ENCODE measurements at places on chromosomes 2 and 18.

GRCh38 chr18:44065206-44065605 lies 615.5 kb upstream of the SETBP1 start:
- no peak for DNase-seq

DNA sequence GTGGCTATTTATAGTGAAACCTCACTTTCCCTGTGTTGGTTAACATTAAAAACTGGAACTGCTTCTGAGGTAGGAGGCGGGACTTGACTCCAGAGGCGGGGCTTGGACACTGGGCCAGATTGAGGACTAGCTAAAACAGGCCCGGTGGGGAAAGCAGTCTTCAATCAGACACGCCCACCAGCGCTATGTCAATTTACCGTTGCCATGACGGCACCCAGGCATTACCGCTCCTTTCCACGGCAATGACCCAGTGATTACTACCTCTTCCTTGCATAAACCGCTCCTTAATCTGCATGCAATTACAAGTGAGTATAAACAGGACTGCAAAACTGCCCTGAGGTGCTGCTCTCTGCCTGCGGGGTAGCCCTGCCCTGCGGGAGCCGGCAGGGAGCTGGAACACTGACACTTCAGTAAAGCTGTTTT lies 35.3 kb downstream of the LRRFIP1 start:
- DNase-seq, result peak; percentile 91

GRCh38 chr2:39511605-39512433 lies 74.7 kb upstream of the MAP4K3 start:
- DNase-seq, result no peak

DNA sequence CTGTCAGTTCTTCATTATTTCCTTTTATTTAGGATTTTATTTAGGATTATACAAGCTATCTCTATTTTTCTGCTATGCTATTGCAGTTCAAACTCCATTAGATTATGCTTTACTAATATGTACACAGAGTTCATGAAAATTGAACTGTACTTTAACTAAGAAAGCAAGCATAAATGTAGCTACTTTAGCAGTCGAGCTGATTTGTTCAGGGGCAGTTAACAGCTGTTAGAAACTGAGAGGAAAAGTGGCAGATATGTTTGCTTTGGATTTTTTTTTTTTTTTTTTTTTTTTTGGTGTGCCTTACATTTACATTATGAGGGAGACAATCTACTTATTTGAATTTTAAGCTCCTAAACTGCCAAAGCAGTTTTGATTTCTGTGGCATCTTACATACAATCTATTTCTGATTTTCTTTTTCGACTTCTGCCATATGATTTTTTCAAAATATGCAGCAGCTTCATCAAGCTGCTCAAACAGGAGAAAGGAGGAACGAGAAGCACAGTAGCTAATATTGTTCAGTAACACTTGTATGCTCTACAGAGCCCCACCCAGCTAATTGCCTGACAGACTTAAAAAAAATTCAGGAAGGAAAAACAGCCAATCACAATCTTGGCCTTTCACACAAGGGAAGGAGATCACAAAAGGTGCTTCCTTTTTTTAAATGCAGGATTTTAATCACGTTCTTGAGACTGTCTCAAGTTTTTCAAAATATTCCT lies 233.4 kb upstream of the SIX3 start:
- no peak for DNase-seq

DNA sequence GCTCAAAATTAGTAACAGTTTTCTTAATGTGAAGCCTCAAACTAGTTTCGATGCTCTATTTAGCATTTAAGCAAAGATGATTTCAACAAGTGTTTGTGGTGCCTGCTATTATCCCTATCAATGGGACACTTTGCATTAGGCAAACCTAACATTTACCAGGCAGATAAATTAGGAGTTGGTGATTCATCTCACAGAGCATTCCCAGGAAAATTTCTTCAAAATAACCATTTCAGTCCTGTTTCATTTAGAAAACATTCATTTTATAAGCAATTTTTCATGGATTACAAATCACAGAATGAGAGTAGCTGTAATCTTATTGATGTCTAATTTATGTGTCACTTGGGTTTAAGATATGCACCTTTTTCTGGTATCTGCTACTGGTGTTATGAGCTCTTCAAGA lies 62.7 kb downstream of the CLHC1 start:
- no peak for DNase-seq
